ENCODE measurements at places on chromosomes 7 and 10.

- DNase-seq = no peak
Measured at GRCh38 chr7:111671927-111672326, 109.6 kb upstream of the IMMP2L start.

GRCh38 chr7:156606135-156606534 is 34.4 kb upstream of the RNF32 start:
- DNase-seq = no peak

DNA sequence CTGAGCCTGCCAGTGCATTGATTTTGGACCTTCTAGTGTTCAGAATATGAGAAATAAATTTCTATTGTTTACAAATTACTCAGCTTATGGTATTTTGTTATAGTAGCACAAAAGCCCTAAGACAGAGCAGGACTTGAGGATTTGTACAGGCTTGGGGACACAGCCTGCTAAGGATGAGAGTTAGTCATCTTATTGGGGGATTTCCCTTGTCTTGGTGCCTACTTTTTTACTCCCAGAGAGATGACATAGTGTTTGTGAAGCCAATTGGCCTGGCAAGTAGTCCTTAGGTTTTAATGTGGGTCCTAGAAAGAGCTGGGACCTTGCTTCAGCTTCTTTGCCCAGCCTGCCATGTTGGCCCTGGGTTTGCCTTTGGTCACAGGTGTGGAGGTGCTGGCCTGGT is 364.0 kb downstream of the REEP3 start:
- DNase-seq = no peak

- DNase-seq = no peak
Measured at GRCh38 chr10:97888641-97889262, 39.1 kb downstream of the GOLGA7B start.

- DNase-seq = peak; percentile 38
Measured at GRCh38 chr7:24819916-24820689, 62.8 kb upstream of the GSDME start.

GRCh38 chr10:76547352-76547972 is 1090.1 kb downstream of the KCNMA1 start:
- no peak for DNase-seq

- DNase-seq = no peak
Measured at GRCh38 chr10:126350216-126350992, 37.9 kb downstream of the ADAM12 start.

DNA sequence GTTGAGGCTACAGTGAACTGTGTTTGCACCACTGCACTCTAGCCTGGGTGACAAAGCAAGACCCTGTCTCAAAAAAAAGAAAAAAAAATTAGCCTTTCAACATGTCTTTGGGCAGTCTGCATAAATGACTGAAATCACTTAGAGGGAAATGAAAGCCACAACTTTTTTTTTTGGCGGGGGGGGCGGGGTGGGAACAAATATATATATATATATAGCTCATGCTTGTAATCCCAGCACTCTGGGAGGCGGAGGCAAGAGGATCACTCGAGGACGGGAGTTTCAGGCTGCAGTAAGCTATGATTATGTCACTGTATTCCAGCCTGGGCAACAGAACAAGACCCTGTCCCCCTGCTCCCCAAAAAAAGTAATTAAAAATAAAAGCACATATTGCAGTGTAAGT is 23.4 kb upstream of the MICU1 start:
- no peak for DNase-seq

GRCh38 chr10:76558586-76558985 is 1079.0 kb downstream of the KCNMA1 start:
- DNase-seq = no peak

DNA sequence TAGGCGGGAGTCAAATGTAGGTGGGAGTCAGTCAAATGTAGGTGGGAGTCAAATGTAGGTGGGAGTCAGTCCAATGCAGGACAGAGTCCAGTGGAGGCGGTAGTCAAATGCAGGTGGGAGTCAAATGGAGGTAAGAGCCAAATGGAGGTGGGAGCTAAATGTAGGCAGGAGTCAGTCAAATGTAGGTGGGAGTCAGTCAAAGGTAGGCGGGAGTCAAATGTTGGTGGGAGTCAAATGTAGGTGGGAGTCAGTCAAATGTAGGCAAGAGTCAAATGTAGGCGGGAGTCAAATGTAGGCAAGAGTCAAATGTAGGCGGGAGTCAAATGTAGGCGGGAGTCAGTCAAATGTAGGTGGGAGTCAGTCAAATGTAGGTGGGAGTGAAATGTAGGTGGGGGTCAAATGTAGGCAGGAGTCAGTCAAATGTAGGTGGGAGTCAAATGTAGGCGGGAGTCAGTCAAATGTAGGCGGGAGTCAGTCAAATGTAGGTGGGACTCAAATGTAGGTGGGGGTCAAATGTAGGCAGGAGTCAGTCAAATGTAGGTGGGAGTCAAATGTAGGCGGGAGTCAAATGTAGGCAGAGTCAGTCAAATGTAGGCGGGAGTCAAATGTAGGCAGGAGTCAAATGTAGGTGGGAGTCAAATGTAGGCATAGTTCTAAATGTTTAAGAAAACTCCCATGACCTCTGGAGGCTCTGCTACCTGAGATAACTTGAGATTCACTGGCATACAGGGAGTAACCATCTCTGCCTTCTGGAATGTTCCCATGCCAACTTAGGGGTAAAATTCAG is 30.2 kb upstream of the ZFAND2A start:
- no peak for DNase-seq

GRCh38 chr7:45163692-45164052 is 6.1 kb downstream of the RAMP3 start:
- DNase-seq = no peak

DNA sequence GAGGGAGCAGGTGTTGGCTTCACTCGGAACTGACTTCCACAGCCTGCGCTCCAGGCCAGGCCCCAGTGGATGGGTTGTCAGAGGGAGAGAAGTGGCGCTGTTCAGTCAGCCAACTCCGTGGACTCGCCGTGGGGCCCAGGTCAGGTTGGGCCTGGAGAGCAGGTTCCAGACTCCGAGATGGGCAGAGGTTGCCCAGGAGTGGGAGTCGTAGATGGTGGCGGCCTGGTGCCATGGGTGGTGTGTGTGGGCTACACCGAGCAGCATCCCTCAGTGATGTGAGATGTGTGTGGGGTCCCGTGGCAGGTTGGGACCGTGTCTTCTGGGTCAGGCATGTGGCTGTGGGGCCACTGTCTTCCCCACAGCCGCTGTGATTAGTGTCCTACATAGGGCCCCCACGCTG is 10.4 kb downstream of the ZNF316 start:
- DNase-seq = no peak

- DNase-seq = no peak
Measured at GRCh38 chr7:71385330-71385729, 253.4 kb downstream of the GALNT17 start.

DNA sequence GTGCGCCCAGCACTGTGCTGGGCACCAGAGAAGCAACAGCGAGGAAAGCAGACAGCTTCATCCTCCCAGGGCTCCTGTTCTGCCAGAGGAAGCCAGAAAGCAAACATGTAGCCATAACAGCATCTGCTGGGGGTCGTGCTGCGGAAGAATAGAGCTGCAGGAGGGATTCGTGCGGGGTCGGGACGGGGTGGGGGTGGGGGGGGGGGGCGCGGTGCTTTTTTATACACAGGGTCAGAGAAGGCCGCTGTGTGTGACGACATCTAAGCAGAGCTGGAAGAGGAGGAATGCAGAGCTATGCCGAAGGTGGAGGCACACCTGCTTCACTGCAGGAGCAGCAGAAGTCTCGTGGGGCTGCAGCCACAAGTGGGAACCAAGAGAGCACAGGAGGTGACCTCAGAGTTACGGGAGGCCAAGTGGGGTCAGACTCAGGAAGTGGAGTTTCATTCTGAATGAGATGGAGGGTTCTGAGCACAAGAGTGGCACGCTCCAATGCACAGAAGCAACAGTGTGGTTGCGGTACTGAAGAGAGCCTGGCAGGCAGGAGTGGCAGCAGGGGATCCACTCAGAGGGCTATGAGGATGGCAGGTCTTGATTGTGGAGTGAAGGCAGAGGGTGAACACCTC is 11.1 kb downstream of the PKD1L1 start:
- DNase-seq = no peak

GRCh38 chr7:46107610-46108217 is 186.6 kb upstream of the IGFBP3 start:
- no peak for DNase-seq

DNA sequence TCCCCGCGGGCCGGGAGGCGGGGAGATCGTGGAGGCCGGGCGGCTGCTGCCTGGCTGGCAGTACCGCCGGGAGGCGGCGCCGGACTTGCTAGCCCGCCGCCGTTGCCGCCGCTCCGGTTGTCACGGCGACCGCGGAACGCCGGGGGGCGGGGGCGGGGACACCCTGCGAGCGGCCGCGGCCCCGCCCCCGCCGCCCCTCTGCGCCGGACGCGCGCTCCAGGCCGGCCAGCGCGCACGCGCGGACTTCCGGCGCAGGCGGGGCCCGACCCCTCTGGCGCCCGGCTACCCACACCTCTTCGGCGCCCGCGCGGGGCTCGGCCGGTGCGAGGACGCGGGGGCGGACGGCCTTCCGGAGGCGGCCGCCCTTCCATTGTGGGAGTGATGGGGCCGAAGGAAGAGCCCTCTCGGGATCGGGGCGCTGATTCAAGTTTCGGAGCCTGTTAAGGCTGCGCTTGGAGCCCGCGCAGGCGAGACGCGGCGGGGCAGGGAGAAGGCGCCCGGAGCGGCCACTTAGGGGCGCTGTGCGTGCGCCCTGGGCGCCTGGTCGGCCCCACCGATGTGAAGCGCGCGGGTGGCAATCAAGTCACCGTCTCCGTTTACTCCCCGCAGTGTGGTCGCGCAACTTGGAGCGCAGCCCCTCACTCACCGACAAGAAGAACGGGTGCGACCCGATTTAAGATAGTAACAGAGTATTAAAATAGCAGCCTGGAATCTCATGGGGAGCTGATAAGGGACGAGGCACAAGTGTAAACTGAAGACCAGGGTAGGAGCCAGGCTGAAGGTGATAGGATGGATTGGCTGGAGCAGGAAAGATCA is 449 bp upstream of the DPY19L1 start:
- DNase-seq = peak; percentile 61

DNA sequence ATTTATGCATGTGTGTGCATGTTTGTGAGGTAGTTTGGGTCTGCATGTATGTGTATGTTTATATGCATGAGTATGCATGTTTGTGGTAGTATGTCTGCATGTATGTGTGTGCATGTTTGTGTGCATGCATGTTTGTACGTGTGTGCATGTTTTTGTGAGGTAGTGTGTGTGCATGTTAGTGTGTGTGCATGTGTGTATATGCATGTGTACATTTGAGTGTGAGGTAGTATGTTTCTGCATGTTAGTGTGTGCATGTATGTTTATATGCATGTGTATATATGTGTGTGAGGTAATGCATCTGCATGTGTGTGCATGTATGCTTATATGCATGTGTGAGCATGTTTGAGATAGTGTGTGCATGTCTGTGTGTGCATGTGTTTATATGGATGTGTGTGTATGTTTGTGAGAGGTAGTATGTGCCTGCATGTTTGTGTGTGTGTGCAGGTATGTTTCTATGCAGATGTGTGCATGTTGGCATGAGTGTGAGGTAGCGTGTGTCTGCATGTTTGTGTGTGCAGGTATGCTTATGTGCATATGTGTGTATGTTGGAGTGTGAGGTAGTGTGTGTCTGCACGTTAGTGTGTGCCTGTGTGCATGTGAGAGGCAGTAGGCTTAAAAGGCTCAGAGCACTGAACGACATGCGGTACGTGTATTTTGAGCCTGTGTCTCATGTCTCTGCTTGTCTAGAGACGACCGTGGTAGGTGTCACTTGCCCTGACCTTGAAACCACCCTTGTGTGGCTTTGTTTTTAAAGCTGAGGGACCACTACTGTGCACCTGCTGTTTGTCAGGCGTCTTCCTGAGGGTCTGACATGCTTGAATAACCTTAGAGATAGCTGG is 43.7 kb downstream of the PFKP start:
- no peak for DNase-seq

GRCh38 chr10:106866244-106866845 is 298.2 kb downstream of the SORCS1 start:
- no peak for DNase-seq

DNA sequence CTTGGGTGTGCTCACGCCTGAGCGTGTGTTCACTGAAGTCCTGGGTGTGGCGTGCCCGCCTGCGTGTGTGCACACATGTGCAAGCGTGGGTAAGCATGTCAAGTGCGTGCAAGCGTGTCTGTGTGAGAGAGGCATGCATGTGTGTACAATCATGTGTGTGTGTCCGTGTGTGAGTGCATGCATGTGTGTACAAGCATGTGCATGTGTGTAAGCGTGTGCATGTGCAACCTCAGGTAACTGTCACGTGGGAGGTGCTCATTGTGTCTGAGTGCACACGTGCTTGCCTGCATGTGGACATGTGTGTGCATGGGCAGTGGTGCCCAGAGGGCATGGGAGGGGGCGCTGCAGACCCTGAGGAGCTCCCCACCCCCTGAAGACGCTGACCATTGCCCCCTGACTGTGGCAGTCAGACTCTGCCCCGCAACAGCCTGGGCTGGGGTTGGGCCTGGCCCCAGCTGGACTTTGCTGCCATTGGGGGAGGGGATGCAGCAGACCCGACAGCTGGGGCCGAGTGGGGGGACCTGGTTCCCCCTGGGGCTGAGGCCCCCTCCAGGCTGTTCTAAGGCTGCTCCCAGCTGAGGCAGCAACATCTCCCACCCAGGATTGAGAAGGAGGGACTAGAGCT is 88.1 kb downstream of the UNCX start:
- no peak for DNase-seq

- no peak for DNase-seq
Measured at GRCh38 chr10:126585249-126586017, 85.1 kb downstream of the C10orf90 start.

DNA sequence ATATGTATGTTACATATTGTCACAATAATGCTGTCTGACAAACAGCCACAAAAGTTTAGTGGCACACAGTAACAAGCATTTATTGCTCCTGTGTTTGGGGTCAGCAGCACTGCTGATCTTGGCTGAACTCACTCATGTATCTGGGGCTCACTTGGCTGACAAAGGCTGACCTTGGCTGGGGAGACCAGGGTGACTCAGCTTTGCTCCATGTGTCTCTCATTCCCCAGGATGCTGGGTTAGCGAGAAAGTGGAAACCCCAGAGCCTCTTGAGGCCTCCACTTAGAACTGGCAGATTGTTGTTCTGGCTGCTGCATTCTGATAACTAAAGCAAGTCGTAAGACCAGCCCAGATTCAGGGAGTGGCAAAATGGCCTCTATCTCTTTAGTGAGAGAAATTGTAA is 217.3 kb upstream of the HABP2 start:
- DNase-seq = no peak

DNA sequence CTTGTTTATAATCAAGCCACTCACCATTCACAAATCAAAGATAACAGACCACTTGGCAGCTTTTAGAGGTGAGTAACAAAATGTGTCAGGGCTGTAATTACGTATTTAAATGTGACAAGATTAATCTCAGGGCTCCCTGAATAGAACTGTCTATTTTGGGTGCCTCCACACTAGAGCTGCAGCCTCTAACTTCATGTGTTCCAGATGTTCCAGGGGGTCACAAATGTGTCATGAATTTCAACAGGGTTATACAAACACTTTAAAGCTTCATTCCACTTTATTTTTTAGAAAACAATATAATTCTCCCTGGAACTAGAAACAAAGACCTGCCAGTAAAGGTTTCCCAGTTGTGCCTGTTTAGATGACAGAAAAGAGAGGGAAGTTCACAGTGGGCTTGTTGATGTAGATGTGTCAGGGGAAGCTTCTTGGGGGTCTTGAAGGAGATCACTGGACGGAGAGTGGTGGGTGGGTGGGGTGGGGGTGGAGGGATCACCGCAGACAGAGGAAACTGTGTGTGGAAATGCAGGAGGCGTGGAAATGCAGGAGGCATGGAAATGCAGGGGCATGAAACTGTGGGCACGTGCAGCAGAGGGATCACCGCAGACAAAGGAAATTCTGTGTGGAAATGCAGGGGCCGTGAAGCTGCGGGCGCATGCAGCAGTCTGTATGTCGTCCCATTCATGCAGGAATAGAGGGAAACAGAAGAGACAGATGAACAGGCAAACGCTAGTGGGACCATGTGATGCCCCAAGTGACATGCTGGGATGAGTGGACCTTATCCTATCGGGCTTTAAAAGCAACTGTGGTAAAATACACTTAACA is 42.0 kb upstream of the TRIL start:
- no peak for DNase-seq

All from activated naive CD4-positive, alpha-beta T cell (primary cell).